ENCODE measurements at places on chromosomes 4 and X. TPM values are rescaled to one million over a fixed set of nuclear protein-coding genes. Genes with fewer than 3 reads are reported as not detected.

- no peak for DNase-seq
These were observed 70.8 kb upstream of the PTPN13 start for GRCh38 chr4:86523333-86523732.

TMEM271 gene
- not detected for total RNA-seq

GRCh38 chr4:41933997-41934503, 1.2 kb upstream of the TMEM33 start:
- no peak for DNase-seq

DNA sequence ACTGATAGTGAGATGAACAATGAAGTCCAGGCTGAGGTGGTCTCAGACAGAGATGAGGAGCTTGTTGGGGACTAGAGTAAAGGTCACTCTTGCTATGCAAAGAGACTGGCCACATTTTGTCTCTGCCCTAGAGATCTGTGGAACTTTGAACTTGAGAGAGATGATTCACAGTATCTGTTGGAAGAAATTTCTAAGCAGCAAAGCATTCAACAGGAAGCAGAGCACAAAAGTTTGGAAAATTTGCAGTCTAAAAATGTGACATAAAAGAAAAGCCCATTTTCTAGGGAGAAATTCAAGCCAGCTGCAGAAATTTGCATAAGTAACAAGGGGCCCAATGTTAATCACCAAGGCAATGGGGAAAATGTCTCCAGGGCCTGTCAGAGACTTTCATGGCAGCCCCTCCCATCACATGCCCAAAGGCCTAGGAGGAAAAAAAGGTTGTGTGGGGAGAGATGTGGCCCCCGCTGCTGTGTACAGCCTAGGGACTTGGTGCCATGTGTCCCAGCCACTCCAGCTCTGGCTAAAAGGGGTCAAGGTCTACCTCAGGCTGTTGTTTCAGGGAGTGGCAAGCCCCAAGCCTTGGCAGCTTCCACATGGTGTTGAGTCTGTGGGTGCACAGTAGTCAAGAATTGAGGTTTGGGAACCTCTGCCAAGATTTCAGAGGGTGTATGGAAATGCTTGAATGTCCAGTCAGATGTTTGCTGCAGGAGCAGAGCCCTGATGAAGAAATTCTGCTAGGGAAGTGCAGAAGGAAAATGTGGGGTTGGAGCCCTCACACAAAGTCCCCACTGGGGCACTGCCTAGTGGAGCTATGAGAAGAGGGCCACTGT, 262.8 kb downstream of the DKK2 start:
- no peak for DNase-seq

SPANXC gene
- not detected for total RNA-seq

INTS12 gene
- 22.6 TPM for total RNA-seq

SLC9B2 gene
- total RNA-seq = 5.7 TPM

- no peak for DNase-seq
These were observed 508.7 kb upstream of the FMR1 start for GRCh38 chrX:147403040-147403439.

DNA sequence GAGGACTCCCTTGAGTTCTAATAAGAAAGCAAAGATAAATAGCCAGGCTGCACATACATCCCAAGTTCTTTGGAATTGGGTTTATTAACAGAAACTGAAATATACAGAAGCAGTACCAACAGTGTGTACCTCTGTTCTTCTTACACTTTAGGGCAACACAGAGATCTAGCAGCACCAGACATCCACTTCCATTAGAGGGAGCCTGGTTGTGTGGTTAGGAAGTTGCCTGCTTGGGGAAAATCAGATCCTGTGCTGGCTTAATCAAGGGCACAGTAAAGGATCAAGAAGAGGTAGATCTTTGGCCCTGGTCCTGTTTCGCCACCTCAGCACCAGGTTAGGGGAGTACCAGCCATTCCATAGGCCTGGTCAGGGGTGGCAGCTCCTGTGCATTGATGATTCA, 231.1 kb upstream of the ARHGAP24 start:
- no peak for DNase-seq

- no peak for DNase-seq
These were observed 49.8 kb downstream of the FNIP2 start for GRCh38 chr4:158818560-158819140.

GRCh38 chr4:26812049-26812714, 48.5 kb upstream of the STIM2 start:
- no peak for DNase-seq

- no peak for DNase-seq
These were observed 536 bp downstream of the SH3BGRL start for GRCh38 chrX:81202456-81202819.

DNA sequence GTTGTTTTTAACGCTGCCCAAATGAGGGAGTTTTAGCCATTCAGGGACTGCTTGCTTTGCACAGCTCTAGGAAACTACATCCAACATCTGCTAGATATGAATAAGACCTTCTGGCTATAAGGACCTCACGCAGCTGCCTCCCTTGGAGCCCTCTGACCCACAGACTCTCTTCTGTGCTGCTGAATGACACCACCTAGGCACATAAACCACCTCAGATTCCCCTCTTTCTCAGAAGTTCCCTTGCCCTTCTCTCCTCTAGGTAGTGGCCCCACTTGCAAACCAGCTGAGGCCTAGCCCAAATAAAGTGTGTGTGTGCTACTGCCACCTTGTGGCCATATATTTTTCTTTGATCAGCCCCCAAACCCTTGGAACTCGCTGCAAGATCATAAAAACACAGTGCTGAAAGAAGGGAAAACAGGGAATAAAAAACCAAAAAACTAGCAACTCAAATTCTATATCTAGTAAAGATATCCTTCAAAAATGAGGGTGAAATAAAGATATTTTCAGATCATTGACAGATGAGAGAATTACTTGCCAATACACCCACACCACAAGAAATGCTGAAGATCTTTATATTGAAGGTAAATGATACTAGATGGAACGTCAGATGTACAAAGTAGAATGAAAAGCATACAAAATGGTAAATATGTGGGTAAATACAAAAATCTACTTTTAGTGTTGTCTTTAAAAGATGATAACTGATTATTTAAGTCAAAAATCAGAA, 265.9 kb downstream of the ADAMTS3 start:
- no peak for DNase-seq

DMP1 gene
- total RNA-seq = not detected

DNA sequence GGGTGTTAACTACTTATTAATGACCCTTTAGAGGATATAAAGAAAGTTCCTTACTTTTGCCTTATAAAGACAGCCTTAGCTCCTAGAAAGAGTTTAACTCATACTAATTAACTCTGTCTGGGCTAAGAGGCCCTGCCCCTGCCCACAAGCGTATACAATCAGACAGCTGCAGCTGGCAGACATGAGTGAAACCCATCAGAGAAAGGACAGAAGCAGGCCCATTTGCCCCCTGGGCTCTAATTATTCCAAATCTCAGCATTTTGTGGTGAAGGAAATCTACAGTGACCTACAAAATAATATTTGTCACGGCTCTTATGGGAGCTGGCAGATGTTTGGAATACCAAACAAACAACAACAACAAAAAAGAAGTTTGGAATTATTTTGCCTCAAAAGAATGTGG, 71.8 kb downstream of the CHRDL1 start:
- DNase-seq = no peak

DNA sequence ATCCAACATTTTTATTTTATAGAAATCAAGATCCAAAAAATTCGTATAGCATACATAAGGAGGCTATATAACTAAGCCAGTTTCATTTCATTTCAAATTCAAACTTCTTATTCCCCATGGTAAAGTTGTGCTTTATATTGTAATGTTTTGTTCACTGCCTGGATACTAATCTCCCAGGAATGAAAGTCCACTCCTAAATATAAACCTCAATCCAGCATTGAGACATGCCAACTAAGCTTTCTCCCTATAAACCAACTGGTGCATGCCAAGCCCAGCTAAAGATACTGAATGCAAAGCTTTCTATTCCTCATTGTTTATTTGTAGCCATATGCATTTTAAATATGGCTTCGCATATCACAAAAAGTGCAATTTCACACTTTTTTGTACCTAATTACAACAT, 63.8 kb upstream of the INPP4B start:
- no peak for DNase-seq

BEND2 gene
- not detected for total RNA-seq

NPY5R gene
- 0.24 TPM for total RNA-seq

GRCh38 chrX:29617725-29618124, 597.6 kb upstream of the MAGEB2 start:
- no peak for DNase-seq

GRCh38 chr4:107863850-107864371, 39.2 kb downstream of the SGMS2 start:
- no peak for DNase-seq

PUDP gene
- total RNA-seq = 27.0 TPM

DNA sequence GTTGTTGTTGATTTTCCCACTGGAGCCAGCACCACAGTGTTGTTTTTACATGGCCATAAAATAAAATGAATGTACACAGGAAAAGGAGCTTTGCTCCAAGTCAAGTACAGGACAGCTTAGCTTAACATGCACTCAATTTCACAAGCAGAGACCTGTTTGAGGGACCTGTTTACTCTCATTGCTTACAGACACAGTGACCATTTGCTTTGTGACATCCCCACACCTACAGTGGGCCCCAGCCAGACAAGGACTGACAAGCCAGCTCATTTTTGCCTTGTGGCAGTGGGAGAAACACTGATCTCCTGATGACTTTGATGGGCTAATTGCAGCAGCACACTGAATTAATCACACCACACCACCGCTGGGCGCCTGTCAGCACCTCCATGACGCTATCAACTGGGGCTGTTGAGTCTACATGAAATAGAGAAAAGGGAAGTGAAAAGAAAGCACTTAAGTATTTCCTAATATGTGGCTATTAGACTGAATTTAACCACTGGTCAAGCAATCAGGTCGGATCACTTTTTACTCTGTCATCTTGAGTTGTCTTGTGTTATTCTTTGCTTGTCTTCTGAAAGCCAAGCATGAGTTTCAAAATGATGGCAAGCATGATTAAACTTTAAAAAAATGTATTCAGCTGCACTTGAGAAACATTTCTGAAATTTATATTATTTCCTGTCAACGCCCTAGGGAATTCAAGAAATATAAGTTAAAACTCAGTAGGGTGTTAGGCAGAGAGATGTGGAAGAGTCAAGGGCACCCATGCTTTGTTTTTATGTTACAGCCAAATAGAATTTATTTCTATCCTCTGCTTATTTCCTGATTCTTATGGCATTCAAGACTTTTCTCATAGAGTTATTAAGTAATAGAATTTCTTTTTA, 557.7 kb downstream of the RAB28 start:
- DNase-seq = no peak

DNA sequence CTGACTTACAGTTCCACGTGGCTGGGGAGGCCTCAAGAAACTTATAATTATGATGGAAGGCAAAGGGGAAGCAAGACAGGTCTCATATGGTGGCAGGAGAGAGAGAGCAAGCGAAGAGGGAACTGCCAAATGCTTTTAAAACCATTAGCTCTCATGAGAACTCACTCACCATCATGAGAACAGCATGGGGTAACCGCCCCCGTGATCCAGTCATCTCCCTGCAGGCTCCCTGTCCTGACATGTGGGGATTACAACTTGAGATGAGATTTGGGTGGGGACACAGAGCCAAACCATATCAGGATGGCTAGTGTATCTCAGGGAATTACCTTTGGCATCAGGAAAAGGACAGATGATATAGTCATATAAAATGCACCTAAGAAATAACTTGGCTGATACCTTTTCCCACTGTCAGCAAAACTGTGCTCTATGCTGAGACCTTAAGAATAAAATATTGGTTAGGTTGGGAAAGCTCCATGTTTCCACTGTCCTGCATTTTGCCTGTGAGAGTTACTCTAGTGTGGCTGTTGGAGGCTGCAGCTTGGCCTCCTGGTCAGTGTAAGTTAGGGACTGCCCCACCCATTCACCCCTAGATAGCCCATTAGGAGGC, 110.3 kb downstream of the UCHL1 start:
- no peak for DNase-seq

DNA sequence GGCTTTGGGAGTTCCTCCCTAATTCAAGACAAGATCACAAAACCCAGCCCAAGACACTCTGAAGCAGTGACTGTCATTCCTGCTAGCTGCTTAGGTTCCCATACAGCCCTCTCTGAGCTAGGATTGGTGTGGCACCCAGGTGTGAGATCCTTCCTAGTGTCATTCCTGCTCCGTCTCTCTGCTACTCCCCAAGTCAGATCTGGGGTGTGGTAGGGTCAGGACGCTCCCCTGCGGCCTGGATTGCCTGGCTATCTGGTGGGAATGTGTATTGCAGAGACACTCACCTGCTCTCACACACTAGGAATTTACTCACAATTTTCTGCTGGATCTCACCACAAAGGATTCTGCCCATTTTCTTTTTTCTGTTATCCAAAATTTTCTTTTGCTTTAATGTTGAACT, 560.8 kb upstream of the ATOH1 start:
- no peak for DNase-seq

- DNase-seq = no peak
These were observed 144.1 kb downstream of the THOC2 start for GRCh38 chrX:123588723-123589122.

ZCCHC18 gene
- total RNA-seq = not detected

GRCh38 chr4:176360446-176360845, 40.7 kb downstream of the SPCS3 start:
- no peak for DNase-seq

LRAT gene
- total RNA-seq = 0.35 TPM

- no peak for DNase-seq
These were observed 105.5 kb downstream of the PACRGL start for GRCh38 chr4:20805716-20806115.

GRCh38 chr4:128454281-128454871, 166.8 kb upstream of the PGRMC2 start:
- peak; percentile 92 for DNase-seq

EDNRA gene
- 64.8 TPM for total RNA-seq
